ENCODE measurements at places on chromosomes 1 and 21. TPM values are rescaled to one million over a fixed set of nuclear protein-coding genes. Genes with fewer than 3 reads are reported as not detected.

DNA sequence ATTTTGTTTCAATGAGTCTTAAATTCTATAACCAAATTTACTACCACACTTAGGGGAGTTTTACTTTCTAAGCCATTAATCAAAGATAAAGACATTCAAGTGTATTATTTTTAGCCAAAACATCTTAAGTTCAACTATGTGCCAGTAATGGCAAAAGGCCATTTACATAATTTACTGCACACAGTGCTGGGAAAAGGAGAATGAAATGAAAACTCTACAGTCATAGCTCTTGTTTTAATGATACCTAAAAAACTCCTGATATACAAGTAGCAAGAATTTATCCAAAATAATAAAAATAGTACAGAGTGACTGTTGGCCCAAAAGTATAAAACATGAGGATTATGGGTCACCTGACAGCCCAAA is 42.4 kb upstream of the C1orf198 start:
- peak; percentile 91 for DNase-seq

DNA sequence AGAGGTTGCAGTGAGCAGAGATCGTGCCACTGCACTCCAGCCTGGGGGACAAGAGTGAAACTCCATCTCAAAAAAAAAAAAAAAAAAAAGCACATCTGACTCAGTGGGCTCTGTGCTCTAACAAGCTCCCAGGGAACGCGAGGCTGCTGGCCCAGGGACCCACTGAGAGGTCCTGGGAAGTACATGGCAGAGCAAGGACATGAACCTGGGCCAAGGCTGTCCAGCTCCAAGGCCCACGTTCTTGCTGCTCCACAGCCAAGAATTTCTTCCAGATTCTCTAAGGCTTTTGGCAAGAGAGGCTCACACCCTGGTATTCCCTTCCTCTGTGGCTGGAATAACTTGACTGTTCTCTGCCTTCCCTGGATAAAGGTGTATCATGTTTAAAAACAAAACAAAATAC is 15.4 kb upstream of the AGTRAP start:
- DNase-seq, result no peak

DNA sequence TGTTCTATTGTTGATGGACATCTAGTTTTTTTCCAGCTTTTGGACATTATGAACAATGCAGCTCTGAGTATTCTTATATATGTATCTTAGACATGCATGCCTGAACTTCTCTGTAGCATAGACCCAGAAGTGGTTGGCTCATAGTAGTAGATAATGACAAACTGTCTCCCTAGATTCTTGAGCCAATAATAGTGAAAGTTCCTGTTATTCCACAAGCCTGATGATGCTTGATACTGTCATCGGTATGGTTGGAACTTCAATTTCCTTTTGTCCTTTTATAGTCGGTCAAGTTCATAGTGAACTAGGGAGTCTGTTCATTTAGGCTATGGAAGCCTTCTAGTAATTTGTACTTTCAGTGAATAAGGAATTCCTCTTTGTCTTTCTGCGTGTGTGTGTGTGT is 56.8 kb downstream of the MTR start:
- no peak for DNase-seq

- DNase-seq, result no peak
Measured at GRCh38 chr1:89503690-89504089, 20.9 kb upstream of the LRRC8B start.

- no peak for DNase-seq
Measured at GRCh38 chr1:68590473-68590872, 93.6 kb upstream of the DEPDC1 start.

GRCh38 chr1:21824926-21825325 is 12.9 kb downstream of the LDLRAD2 start:
- no peak for DNase-seq

- DNase-seq, result no peak
Measured at GRCh38 chr21:31837618-31838390, 35.0 kb upstream of the HUNK start.

DNA sequence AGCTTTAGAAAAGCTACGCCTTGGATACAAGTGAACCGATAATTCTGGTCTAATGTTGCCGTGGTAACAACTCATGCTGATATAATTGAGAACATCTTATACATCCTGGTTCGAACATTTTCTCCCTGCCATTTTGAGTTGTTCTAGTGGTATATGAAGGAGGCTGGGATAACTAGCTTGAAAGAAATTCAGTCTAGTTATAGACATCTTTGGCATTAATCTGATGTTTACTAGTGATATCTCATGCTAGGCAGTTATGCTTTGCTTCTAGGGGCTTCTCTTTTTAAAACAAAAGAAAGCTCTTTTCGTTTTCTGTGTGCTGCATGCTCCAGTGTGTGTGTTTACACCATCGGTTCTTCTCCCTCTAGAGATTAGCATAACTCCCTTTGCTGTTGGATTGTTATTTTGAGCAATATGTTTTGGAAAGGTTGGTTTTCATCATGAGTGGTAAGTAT is 20.5 kb downstream of the PRKACB start:
- no peak for DNase-seq

DNA sequence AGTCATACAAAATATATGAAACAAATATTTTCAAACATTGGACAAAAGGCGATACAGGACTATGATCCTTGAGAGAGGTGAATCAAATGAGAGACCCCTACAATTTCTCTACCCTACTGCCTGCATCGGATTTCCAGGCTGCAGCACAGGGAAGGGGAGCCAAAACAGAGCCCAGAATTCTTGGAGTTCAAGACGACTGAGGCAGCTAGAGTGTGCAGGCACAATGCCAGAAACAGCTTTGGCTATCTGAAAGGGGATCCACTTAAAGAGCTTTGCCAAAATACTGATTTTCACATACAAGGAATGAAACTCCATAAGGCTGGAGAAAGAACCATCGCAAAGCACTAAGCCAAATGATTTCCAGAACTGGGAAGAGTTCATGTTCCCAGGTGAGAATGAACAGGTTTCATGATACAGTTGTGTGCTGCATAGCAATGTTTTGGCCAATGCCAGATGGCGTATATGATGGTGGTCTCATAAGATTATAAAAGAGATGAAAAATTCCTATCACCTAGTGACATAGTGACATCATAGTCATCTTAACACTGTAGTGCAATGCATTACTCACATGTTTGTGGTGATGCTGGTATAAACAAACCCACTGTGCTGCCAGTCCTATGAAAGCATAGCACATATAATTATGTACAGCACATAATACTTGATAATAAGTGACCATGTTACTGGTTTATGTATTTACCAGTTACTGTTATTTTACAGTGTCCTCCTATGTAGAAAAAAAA is 77.5 kb downstream of the KCND3 start:
- DNase-seq, result no peak

LIN9 gene
- 11.4 TPM for total RNA-seq

OR2T10 gene
- total RNA-seq, result not detected

GJA9 gene
- total RNA-seq, result 0.09 TPM

Measured in fibroblast of the aortic adventitia (primary cell).